ENCODE measurements at places on chromosomes 6 and 20.
A peak's percentile ranks its signal among the peaks of the same experiment; 100 is the strongest.

DNA sequence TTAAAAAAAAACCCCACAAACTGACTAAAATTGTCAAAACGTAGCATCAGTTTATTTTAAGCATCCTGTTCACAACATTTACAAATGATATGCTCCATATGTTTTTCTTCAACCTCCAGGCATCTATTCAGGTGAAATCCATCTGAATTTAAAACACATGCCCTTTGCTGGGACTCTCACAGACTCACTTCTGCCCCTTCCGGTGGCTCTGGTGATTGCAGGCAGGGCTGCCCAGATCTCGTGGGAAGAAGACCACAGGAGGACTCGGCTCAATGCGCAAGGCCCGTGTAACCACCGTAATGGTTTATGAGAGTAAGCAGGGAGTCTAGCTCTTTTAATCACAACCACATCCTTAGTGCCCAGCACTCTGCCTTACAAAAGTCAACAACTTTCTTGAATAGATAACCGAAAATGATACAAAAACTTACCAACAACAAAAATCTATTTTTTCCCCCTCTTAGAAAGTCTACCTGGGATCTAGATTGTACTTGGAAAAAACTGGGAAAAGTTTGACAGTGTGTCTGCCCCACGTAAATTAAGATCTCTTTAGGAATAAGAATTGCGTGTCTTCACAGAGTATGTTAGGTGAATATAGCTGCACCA lies 139.1 kb downstream of the KIF16B start:
- DNase-seq, result peak; percentile 2

- no peak for DNase-seq
Measured at GRCh38 chr20:53495398-53496092, 98.1 kb downstream of the ZNF217 start.

- DNase-seq, result peak; percentile 27
Measured at GRCh38 chr6:32087574-32088486, 21.3 kb downstream of the TNXB start.

- peak; percentile 86 for DNase-seq
Measured at GRCh38 chr6:136550330-136551071, at the start of gene MAP7. Gene MAP7 (minus strand): TSS chr6:136550422. CDS start chr6:136550408, 14 bp downstream.

DNA sequence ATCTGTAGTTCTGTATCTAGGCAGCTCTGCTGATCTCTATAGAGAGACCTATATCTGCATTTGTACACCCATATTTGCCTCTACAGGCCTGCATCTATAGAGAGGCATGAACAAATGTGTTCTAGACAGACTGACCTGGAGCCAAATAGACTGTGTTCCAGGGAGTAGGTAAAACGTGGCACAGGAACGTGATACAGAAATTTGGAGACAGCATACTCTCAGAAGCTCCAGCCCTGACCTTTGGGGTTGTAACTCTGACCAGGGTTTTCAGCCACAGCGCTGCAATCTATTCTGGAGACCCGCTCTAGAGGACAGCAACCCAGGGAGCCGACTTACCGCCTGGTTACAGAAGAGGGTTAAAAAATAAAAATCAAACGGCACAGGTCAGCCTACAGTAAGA lies 983 bp downstream of the RBBP9 start:
- no peak for DNase-seq

DNA sequence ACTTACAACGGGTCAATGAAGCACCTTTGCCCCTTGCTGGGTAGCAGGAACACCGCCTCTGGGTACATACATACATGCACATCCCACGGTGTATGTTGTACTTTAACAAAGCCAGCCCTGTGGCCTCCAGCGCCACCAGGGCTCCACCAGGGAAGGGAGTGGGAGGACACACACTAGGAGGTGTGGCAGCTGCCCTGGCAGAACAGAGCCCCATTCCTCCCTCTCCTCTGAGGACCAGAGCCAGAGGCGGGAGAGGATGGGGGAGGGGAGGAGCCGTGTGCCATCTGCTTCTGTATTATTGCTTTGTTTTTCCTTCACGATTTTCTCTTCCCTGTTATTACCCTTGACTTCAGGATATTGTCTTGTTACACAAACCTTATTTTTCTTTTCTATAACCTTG lies 105.8 kb upstream of the TRAF3IP2 start:
- DNase-seq, result peak; percentile 30

GRCh38 chr20:24157213-24157612 lies 168.6 kb upstream of the GGTLC1 start:
- DNase-seq, result no peak

DNA sequence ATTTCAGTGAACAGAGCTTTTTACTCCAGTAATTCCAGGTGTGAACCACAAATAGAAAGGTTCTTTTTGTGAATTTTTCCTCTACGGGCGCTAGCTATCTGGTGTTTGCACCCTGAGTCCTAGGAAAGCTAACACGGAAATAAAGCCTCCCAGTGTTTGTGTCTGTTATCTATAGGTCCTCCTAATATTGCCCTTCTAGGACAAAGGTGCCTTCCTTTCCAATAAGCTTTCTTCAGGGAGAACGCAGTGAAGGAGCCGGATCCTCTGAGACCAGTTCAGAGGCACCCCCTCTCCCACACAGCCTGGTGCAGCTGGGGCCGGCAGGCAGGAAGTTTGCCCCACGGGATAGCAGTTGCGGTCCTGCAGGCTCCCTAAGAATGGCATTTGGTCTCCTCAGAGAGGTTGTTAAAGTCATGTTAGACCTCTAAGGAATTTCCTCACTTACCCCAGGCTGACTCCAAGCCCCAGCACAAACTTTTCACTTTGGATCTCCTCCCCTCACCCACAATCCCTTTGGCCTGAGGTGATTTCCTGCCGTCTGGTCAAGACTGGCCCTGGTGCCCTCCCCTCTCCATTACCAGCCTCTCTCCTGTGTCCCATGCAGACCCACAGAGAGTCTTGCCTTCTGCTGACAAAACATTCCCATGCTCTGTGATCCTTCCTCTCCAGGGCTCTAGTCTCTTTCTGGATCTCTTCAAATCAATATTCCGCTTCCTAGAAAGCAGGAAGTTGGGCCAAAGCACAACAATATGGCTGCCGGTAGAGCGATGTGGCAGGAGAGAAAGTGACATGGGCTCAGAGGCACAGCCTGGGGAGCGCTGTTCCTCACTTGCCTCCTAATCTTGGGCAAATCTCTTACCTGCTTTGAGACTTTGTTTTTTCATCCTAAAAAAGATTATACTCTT lies 126.0 kb downstream of the MOXD1 start:
- DNase-seq, result no peak

- no peak for DNase-seq
Measured at GRCh38 chr20:19605786-19606485, 152.1 kb upstream of the RIN2 start.

- DNase-seq, result no peak
Measured at GRCh38 chr6:42295677-42296076, 78.0 kb upstream of the MRPS10 start.

GRCh38 chr20:16745204-16745603 lies 3.0 kb upstream of the OTOR start:
- DNase-seq, result no peak

DNA sequence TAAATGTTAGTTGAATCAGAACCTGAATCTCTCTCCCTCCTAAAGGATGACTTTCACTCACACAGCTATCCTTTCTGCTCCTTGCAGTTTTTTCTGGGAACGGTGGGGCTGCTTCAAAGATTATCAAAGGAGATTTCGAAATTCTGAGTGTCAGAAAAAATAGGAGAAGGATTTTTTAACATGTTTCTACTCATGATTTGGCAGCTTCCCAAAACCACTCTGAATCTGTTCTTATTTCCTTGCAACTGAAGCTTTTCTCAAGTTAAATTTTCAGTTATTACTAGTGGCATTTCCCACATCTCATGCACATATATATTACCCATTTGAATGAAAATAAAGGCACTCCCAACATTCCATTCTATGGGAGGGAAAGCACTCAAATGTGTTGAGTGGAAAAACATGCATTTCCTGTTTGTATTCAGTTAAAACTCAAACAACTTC lies 123.6 kb downstream of the LCA5 start:
- DNase-seq, result no peak

DNA sequence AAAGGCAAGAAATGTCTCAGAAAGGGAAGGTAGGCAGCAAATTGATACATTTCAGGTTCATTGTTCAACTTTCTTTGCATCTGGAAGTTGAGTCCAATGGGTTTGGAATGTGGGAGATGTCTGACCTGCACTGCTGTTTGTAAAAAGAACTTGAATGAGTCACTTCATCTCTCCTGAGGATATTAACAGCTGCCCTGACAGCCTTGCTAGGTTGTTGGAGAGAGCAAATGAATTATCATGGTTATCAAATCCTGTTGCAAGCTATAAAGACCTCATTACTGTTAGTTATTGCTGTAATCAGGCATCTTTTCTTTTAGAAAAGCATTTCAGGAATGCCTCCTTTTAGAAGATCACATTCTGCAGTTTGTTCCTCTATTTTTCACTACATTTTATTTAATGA lies 23.0 kb upstream of the FLRT3 start:
- DNase-seq, result no peak

- no peak for DNase-seq
Measured at GRCh38 chr6:42366999-42367352, 84.8 kb downstream of the TRERF1 start.

- no peak for DNase-seq
Measured at GRCh38 chr6:143110996-143111395, 50.3 kb downstream of the AIG1 start.

GRCh38 chr6:40536442-40536841 lies 50.7 kb downstream of the LRFN2 start:
- DNase-seq, result no peak

Data from NCI-H2081 (cell line).